ENCODE measurements at places on chromosomes 4 and X. TPM values are rescaled to one million over a fixed set of nuclear protein-coding genes. Genes with fewer than 3 reads are reported as not detected.

FGD1 gene
- 19.2 TPM for total RNA-seq

EXOC1L gene
- not detected for total RNA-seq

CCDC158 gene
- total RNA-seq: 0.09 TPM

ABCD1 gene
- 10.2 TPM for total RNA-seq

TMLHE gene
- total RNA-seq: 14.2 TPM

HOPX gene
- total RNA-seq: not detected

GAGE12E gene
- not detected for total RNA-seq

C4orf51 gene
- total RNA-seq: 6.0 TPM

GUCY1A1 gene
- not detected for total RNA-seq

- peak; percentile 23 for DNase-seq
These were observed 14.8 kb downstream of the NAT8L start for GRCh38 chr4:2073808-2074481.

- no peak for DNase-seq
These were observed 104.1 kb downstream of the ZNF518B start for GRCh38 chr4:10353110-10353509.

GRCh38 chr4:148283665-148284064 lies 158.5 kb downstream of the NR3C2 start:
- DNase-seq: no peak

- no peak for DNase-seq
These were observed 52.6 kb downstream of the HMX1 start for GRCh38 chr4:8819019-8819418.

GRCh38 chrX:55777596-55777995 lies 60.0 kb downstream of the RRAGB start:
- no peak for DNase-seq

DNA sequence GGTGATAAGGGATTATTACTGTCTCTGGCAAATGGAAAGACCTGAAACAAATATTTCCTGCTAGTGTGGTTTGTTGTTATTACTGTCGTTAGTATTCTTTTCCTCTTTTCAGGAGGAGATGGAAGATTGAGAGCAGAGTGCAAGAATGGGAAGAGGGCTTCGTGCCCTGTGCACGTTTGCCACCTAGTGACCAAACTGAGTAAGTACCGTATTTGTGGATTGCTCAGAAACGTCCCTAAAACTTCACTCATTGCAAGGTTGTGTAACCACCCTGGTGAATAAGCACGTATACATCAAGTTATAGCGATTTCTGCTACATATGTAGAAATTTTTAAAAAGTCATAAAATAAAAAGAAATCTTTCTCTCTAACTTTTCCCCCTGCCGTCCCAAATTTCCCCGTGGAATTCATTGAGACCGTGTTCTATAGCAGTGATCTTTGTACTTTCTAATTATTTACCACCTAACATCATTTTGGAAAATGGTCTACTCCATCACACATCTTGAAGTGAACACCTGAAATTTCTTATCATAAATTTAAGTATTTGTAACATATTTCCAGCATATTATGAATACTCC lies 24.3 kb downstream of the LINC00632 start:
- no peak for DNase-seq

GRCh38 chr4:148778980-148779675 lies 336.9 kb upstream of the NR3C2 start:
- no peak for DNase-seq

- DNase-seq: peak; percentile 34
These were observed 668.5 kb downstream of the PCDH18 start for GRCh38 chr4:136863756-136864155.

DNA sequence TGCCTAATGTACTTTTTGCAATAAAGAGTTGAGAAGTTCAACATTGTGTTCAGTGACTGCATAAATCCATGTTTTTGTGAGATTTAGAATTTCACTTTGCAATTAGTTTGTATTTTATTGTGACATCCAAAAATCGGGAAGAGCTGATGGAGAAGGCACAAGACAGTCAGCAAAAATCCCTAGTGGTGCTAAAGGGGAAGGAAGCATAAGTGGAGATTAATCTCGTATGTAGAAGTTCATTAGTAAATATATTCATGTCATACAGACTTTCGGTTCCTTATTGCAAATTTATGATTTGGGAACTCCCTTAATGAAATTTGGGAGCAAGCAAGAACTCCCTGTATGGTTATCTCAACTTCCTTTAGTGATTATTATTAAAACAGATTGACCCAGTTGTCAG lies 57.8 kb upstream of the SLC39A8 start:
- no peak for DNase-seq

DNA sequence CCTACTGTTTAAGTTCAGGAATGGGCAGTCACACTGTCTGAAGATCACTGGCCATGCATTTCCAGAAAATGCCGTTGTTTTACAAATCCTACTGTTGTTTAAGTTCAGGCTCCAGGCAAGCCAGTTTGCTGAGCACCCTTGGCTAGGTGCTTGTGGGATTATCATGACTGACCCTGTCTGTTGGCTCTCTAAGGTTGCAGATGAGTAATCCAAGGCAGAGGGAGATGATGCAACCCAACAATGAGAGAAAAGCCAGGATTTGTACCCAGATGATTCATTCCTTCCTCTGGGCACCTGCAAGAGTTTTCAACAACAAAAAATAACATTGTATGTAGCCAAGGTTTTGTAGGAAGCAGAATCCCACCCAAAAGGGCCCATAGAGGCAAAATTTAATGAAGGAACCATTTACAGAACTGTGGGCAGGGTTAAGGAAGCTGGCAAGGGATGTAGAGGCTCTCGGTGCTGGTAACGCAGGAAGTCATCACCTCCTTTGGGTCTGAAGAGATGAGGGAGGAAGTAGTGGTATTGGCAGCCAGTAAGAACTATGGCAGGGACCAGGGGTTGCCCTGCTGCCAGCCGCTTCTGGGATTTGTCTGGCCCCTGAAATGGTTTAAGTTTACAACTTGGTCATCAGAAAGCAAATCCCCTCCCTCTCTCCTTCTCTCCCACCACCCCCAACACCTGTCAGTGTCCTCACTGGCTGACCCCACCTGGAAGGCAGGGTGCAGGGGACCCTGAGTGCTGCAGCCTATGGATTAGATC lies 54.8 kb downstream of the MSX1 start:
- DNase-seq: no peak

DNA sequence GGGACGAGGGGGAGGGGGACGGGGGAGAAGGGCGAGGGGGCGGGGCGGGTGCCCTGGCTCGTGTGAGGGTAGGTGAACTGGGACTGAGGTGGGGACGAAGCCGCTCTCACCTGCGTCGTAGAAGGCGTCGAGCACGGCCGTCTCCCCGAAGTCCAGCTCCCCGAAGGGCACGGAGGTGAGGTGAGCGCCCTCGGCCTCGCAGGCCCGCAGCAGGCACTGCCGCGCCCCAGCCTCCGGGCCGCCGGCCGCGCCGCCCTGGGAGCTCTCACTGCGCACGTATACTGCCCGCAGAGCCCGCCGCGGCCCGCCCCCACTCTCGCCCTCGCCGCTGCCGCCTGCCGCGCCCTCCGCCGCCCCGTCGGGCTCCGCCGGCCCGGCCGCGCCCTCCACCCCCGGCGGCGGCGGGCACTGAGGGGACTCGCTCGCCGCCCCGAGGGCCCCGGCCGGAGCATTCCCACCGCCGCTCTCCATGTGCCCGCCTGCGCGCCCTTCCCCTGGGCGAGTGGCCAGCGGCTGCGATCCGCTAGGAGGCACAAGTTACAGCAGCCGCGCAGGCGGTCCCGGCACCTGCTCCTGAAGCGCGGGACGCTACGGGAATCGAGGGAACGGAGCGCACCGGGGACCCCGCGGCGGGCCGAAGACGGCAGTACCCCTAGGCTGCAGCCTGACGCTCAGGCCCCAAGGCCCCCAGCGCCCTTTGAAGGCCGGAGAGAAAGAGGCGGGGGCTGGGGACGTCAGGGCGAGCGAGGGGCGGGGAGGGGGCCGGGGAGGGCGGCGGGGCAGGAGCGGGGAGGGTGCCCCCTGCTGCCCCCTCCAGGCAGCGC lies at the start of gene MAP3K15:
Gene MAP3K15 (minus strand): TSS at position 718 of the 824 bp plus-strand sequence. CDS start 247 bp downstream, at position 471.
- DNase-seq: peak; percentile 50

DNA sequence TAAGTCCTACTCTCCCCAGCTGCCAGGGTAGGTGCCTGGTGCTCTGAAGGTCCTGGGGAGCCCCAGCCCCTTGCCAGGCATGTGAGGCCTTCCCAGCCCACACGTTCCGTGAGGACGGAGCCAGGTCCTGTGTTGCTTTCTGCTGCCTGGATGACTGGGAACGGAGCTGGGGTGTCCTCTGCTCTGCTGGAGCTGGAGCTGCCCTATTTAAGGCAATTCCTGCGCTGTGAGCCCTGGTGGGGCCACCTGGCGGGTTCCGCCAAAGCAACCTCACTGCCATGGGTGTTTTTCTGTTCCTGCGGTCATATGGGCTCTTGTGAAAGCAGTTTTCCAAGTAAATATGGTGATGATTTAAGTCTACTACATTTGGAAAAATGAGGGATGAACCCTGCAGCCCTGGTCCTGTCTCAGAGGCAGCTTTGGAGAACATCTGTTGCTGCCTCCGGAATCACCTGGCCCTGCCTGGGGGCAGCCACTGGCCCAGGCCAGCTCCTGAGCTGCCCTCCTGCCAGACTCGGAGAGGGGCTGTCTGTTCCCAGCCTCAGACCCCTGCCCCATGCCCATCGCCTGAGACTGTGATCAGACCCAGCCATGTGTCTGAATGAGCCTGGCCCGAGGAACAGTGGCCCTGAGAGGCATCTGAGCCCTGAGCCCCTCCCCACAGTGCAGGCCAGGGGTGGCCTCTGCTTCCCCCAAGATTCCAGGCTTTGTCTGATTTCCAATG lies 33.2 kb downstream of the FGFRL1 start:
- DNase-seq: no peak

- no peak for DNase-seq
These were observed 100.5 kb downstream of the TMEM131L start for GRCh38 chr4:153566631-153567150.

- DNase-seq: no peak
These were observed 81.2 kb downstream of the GAB1 start for GRCh38 chr4:143417679-143418403.

GRCh38 chrX:133359466-133359865 lies 55.8 kb downstream of the GPC4 start:
- DNase-seq: peak; percentile 34

GRCh38 chr4:125808570-125808969 lies 493.8 kb downstream of the FAT4 start:
- DNase-seq: no peak

DNA sequence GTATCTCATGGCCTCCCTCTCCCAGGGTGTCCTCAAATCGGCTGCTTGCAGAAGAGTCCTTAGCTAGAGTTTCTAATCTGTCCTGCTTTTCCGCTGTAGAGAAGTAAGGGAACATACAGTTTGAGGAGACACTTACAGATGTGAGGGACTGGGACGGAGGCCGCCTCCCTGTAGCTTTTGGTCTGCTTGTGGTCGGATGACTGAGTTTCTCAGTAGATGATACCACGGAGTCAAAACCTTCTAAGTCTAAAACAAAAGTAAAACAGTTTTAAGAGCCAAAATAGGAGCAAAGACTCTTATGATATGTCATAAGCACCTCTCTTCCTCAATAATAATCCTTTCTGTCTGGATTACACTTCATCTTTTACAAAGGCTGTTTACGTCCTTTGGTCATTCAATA lies 34.5 kb upstream of the MAP3K15 start:
- no peak for DNase-seq

GRCh38 chr4:186948361-186949242 lies 224.9 kb upstream of the FAT1 start:
- DNase-seq: peak; percentile 68

DNA sequence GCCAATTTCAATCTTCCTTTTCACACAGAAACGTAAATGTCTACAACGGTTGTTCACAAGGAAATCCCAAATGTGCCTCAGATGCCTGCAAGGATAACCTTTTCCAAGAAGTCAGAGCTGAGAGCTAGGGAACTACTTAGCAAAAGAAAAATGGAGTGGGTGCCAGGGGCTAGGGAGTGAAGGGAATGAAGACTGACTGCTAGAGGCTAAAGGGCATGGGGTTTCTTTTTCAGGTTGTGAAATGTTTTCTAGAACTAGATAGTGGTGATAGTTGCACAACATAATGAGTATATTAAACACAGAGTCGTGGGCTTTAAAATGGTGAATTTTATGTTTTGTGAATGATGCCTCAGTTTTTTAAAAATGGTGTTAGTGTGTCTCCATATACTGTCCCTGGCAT lies 53.4 kb downstream of the CD99L2 start:
- DNase-seq: no peak

GRCh38 chrX:75303795-75304194 lies 29.9 kb downstream of the UPRT start:
- DNase-seq: no peak
